Heart right ventricle (tissue), 16 donors: ENCODE measurements at places on chromosomes 13 and 19. TPM values are rescaled to one million over a fixed set of nuclear protein-coding genes. Genes with fewer than 3 reads are reported as not detected.

DNA sequence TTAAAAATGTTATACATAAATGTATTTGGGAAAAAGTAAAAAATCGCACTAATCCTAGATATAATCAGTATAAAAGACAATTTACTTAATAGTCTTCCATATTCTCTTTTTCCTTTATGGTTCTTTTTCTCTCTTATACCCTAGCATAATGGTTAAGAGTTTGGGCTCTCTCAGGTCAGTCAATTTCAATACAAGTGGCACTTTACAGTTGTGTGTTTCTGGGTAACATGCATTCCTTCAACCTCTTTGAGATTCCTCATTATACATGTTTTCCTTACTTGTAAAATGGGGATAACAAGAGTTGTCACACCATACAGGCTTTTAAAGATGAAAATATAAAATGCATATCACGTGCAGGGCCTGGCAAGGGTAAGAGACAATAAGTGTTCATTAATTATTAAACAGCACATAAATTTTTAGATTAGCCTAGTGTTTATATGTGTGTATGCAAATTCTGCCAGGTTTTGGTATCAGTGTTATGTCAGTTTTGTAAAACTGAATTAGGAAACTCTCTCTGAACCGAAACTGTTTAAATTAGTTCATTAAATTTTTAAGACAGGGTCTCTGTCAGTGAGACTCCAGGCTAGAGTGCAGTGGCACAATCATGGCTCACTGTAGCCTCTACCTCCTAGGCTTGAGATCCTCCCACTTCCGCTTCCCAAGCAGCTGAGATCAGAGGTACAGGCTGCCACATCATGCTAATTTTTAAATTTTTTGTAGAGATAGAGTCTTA is 49.8 kb downstream of the ELF1 start:
- no peak for DNase-seq

Gene FXYD1
- 605 TPM for polyA plus RNA-seq

Gene ZIC2
- not detected for polyA plus RNA-seq

Gene GSX1
- not detected for polyA plus RNA-seq

Gene IGFL3
- polyA plus RNA-seq: not detected

DNA sequence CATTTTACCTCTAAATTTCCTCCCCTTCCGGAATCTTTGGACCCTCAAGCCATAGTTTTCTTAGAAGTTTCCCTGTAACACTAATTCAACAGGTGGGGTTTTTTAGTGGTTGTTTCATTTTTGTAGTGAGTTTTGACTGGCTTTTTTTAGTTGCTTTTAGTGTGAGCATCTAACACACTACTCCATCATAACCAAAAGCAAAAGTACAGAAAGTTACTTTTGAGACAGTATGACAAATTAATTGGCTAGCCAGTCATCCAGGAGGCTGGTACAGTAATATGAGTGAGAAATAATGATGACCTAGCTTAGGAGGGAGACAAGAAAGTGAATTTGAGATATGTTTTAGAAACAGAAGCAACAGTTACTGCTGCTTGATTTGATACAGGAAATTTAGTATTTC is 71.5 kb downstream of the DNAJC15 start:
- DNase-seq: no peak

- DNase-seq: no peak
Observed at GRCh38 chr19:42292042-42292960, 9.6 kb upstream of the PRR19 start.

- DNase-seq: no peak
Observed at GRCh38 chr13:110797230-110797877, 83.9 kb downstream of the ING1 start.

- DNase-seq: no peak
Observed at GRCh38 chr13:23876265-23876664, 12.9 kb downstream of the MIPEP start.

- DNase-seq: no peak
Observed at GRCh38 chr19:8115805-8116396, 33.5 kb downstream of the FBN3 start.
